ENCODE measurements at places on chromosomes 11 and 22.

DNA sequence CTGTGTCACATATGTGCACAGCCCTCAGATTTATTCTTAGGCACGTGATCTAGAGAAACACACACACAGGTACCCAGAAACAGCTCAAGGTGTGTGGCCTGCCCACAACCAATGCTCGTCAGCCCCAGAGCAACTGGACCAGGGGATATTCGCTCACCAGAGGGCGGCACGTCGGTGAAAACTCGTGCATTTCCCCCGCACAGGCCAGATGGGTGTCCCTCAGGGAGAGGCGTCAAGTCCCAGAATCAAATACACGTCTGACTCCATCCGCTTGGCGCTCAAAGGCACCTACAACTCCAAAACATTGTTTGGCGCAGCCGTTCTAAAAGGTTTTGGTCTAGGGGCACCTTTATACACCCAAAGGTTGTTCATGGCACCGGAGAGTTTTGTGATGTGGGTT lies 429.0 kb downstream of the BRD1 start:
- DNase-seq: no peak

DNA sequence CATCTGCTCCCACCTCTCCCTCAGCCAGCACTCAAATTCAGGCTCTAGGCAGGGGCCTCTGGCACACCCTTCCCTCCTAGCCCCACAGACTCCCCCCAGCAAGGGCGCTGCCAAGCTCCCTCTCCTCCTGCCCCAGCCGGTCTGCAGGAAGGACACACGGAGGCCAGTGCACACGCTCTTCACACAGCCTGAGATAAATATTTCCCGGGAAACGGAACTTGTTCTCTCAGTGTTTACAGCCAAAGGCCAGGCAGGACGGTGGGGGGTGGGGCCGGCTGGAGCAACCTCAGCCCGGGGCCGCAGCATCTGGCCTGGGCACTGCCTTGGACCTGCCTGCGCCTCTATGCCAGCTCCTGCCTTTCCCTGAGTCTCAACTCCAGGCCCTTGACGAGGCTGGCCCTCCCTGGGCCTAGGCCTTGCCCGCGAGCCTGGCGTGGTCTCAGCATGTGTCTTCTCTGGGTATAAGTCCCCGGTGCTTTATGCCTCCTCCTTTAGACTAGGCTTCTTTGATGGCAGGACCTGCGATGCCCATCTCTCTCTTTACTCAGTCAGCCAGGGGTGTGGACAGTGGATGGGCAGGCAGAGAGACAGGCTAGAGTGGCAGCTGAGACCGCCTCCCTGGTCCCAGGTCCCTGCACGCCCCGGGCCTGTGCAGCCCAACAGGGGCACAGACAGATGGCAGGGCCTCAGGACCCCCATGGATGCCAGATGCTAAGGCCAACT lies 48.4 kb downstream of the PDE2A start:
- DNase-seq: no peak

DNA sequence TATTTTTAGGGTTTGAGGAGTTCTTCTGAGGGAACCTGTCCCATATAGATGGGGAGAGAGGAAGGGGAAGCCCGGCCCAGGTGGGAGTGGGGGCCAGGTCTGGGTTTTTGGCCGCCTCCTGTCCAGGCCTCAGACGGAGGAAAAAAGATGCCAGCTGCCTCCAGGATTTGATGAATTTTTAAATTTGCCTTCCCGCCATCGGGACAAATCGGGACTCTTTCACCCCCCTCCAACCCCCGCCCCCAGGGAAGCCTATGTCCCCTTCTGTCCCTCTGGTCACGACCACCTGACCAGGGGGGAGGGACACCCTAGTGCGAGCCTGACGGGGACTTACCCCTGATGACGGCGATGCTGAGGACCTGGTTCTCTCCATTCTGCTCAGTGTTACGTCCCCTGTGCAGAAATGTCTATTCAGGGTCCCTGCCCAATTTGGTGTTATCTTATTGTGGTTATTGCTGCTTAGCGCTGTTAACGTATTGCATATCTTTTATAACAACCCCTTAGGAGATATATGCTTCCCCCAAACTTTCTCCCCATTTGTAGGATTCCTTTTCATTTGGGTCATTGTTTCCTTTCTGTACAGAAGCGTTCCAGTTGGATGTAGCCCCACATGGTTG lies 115.9 kb upstream of the GRK3 start:
- DNase-seq: no peak

DNA sequence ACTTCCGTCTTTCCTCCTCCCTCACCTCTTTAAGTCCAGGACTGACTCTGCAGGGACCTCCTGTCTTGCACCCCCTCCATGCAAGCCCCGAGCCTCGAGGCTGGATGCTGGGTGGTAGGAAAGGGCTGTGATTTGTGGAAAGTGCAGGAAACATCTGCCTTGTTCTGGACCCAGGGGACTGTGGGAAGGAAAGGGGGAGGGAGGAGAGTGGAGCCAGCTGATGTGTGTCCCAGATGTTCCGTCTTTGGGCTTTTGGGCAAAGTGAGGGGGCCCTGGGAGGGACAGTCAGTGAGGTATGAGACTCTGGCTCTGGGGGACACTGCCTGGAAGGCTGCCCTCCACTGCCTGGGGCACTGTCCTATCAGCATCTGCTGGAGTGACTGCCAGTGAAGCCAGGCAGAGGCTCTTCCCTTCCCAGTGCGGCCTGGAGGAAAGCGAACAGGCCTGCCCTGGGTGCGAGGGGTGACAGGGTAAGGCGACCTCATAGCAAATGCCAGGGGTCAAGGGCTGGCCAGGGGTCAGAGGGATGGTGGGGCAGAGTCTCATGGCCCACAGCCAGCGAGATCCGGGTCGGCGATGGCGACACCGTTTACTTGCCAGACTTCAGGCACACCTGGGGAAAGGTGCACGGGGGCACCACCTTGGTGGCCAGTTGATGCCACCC lies 1.7 kb downstream of the MRGPRD start:
- DNase-seq: no peak

DNA sequence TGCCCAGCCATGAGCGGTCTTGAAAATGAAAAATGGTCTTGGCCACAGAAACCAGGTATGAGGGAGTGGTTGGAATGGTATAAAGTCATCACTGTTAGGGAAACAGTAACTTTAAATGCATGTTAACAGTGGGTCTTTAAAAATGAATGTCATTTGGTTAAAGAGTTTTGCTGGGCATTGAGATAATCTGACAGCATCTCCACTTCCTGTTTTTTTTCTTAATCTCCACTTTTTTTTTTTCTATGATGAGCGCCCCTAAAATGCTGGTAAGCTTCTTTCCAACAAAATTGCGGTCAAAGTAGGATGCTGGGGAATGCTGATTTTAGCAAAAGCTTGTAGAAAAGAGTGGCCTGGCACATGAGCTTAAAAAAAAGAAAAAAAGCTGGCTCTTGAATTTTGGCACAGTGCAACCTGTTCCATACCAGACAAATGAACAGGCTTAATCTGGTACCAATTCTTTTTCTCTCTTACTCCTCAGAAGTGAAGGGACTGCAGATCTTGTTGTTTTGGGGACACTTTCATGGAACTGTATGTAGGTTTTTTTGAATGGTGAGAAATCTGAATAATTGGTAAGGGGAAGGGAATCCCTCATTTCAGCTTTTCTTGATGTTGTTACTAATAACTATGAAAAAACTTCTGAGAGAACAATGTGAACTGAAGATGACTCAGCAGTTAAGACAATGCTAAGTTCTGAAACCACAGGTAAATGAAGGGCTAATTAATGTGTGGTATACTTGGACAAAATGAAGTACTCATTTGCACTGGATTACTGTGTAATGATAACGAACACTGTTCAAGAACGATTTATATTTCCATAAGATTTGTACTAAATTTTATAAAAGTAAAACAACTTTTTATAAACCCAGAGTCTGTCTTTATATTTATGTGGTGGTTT lies 3.1 kb upstream of the ARHGEF12 start:
- DNase-seq: no peak

DNA sequence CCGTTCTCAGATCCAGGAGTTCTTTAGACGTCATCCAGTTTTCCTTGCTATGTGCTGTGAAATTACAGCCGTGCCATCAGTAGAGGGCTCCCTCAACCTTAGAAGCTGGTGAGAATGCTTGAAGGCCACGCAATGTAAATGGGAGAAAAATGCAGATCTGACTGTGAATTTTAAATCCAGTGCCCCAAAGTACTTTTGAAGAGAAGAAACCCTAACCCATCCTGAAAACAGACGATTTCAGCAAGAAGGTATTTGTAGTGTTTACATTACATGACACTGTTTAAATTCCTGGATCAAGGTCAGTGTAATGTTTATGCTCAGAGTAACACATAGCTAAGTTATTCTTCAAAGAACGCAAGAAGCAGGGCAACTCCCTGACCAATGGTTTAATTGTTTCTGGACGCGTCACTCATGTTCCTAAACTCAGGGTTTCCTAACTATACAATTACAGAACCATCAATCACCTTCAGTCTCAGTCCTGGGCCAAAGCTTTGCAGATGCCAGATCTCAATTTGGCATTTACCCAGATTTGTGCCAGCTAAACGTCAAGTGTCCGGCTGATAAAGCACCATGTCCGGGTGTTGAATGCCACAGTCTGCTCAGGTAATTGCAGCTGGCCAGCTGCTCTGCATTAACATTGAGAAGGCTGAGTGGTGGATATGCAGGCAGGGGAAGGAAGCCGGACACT lies 38.2 kb downstream of the ADAMTS8 start:
- no peak for DNase-seq

DNA sequence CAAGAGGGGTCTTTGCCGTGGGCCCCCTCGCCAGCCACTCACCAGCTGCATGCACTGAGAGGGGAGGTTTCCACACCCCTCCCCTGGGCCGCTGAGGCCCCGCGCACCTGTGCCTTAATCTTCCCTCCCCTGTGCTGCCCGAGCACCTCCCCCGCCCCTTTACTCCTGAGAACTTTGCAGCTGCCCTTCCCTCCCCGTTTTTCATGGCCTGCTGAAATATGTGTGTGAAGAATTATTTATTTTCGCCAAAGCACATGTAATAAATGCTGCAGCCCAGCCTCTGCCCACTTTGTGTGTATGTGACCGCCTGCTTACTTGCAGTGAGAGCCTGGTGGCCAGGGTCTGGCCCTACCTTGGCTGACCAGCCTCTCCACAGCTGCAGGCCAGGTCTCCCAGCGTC lies 2.8 kb upstream of the CRACR2B start:
- DNase-seq: no peak

DNA sequence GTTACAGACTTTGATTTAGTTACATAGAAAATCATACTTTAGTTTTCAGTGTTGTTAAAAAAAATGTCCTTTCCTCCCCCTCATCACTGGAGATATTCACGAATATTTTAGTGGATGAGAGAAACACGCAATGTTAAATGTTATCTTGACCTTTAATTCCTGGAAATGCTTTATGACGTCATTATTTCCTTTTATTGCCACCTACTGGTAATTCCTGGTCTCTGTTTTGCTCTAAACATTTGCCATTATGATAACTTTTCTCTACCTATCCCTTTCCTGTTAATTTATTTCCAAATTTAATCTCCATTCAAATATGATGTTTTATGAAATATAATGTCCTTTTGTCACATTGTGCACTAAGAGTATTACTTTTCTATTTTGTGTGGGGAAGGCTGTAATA lies 770.6 kb downstream of the FAM181B start:
- DNase-seq: no peak
